ENCODE measurements at places on chromosomes 2 and 18. TPM values are rescaled to one million over a fixed set of nuclear protein-coding genes. Genes with fewer than 3 reads are reported as not detected.

Gene ALPG
- polyA plus RNA-seq: not detected

Gene NETO1
- 1.0 TPM for polyA plus RNA-seq

Gene SLC8A1
- 61.3 TPM for polyA plus RNA-seq

Gene SCYGR4
- polyA plus RNA-seq: not detected

Gene RBKS
- 9.1 TPM for polyA plus RNA-seq

Gene MCEE
- polyA plus RNA-seq: 26.1 TPM

Gene CD28
- 1.9 TPM for polyA plus RNA-seq
